Cortex of kidney (tissue), 1 donor: ENCODE measurements at places on chromosomes 3 and 15.

- no peak for DNase-seq
These were observed 218.4 kb upstream of the TLE3 start for GRCh38 chr15:70316059-70316600.

- DNase-seq: no peak
These were observed 1.1 kb downstream of the SSR3 start for GRCh38 chr3:156553705-156554356.

DNA sequence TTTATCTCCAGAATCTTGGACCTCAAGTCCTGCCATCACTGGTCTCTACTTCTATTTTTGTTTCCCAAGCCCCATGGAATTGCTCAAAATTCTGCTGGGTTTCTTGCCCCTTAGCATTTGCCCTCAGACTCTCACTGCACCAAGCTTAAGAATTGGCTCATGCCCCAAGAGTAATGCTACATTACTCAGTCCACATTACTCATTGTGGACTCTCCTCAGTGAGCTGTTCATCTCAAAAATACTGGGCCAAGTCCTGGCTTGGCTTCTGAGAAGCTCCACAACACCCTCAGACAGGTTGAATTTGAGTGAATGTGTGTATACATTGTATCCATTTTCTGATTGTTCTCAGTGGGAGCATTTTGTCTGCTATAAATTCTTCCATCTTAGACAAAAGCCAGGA is 364.4 kb upstream of the ARHGEF26 start:
- no peak for DNase-seq

- DNase-seq: no peak
These were observed 513.7 kb downstream of the FOXP1 start for GRCh38 chr3:71069797-71070196.

GRCh38 chr3:157982359-157982758 is 123.9 kb downstream of the SHOX2 start:
- no peak for DNase-seq

DNA sequence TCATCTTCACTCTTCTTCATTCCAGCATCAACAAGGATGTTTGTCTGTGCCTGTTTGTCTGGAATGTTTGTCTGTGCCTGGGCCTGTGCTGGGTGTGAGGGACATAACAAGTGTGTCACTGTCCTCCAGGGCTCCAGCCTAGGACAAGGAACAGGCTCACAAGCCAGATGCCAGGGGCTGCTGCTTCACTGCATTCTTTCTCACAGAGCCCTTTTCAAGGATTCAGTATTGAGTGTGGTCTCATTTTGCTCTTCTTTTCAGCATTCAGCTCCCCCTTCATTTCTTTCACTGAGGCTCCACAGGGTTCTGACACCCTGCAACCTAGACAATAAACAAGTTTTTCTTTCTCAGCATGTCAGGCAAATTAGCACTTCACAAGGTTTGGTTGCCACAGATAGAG is 43.6 kb upstream of the KY start:
- no peak for DNase-seq

- no peak for DNase-seq
These were observed 19.9 kb downstream of the ZNF710 start for GRCh38 chr15:90020936-90021507.
